ENCODE measurements at places on chromosomes 12 and 14.

DNA sequence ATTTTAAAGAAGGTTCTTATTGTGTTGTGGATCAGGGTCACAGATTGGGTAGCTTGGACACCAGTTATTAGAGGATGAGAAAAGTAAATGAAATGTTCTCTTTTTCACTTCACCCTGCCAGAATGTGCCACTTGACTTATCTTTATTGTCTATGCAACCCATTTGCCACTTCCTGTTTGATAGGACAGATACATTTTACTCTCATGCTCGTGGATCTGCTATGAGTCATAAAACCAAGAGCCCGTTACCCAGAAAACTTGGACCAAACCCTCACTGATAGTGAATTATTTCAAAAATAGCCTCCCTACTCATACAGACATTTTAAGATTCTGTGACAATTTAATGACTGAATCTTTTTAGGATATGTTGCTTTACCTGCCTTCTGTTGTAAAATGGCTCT is 1.8 kb downstream of the ISCA2 start:
- DNase-seq = no peak

DNA sequence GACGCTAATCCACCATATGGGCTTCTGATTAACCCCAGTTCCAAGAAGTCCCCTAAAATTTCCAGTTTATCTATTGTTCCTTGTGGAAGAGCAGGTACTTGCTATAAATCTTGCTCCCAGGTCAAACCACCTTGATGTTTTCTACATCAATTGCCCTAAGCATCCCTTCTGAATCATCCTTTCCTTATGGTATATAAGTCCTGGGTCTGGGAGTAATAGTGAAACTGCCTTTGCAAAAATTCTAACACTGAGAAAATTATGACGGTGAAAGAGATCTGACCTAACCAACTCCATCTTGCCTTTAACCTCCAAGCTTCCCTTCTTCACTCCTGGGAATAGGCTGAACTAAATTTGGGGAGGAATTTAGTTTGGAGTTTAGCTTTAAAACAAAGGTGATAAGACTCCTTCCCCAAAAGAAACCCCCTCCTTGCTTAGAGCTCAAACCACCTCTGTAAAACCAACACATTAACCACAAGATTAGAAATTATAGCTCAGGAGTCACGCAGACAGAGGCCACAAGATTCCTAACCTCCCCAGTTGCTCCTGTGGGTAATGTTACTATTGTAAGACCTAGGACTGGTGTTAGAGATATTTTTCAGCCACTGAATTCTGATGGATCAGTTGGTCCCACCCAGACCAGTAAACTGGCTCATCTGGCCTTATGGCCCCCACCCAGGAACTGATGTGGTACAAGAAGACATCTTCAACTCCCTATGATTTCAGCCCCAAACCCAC is 33.8 kb upstream of the DTX1 start:
- DNase-seq = no peak

DNA sequence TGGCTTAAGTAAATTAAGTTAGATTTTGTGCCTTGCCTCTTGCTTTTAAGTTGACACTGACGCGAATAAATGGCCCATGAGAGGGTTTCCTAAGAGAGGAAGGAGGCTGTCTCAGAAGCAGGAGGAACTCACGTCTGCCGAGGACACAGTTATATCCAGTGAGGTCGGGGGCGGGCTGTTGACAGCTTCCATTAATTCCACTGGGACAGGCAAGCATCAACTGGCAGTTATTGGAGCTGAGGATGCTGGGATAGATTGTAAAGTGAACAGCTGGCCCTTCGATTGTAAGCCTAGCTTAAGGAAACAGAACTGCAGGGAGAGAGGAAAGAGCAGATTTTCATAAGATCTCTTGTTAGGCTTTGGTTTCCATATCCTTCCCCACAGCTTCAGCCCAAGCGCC is 399.2 kb downstream of the IPO8 start:
- no peak for DNase-seq

DNA sequence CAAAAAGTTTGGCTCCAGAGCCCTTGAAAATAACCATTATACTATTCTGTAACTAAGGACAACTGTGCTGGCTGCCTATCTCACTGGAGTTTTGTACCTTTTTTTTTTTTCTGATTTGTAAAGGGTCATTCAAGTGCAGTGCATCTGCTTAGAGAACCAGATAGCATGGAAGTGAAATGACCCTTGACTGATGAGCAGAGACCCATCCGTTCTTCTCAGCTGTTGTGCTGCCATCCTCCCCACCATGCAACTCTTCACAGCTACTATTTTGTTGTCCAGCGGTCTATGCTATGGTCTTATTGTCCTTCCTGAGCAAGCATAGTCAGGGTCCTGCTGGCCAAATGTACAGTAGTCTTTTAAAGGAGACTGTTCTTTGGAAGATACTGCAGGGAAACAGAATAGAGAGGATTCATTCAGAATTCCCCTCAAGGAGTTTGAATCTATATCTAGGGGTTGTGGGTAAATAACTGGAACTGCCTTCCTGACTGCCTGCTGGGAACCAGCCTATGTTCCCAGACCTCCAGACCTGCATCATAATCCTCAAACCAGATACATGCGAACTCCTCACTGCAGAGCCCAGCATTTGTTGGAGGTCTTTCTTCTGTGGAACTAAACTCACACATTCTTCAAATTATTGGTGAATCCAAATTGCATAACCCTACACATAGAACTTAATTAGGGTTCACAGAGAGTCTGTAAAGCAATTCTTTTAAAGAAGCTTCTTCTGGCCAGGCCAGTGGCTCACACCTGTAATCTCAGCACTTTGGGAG is 41.1 kb downstream of the GPR19 start:
- no peak for DNase-seq

- DNase-seq = no peak
Observed at GRCh38 chr14:56268673-56269072, 150.5 kb downstream of the PELI2 start.

- no peak for DNase-seq
Observed at GRCh38 chr14:34460841-34461240, 1.2 kb downstream of the SPTSSA start.

DNA sequence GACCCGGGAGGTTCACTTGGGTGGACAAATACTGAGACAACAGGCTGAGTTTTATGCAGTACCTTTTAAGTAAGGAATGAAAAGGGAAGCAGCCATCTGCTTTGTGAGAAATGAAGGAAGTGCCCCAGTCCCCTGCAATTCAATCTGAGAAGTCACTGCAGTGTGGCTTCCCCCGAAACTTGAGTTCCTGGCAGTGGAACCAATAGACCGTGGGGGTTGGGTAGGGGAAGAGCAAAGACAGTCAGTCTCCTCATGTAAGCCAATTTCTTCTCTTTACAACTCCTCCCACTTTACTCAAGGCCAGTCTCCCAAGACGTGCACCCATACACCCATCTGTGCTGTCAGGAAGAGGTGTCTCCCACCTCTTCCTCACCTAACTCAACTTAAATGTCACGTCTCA is 206.5 kb downstream of the BCAT1 start:
- DNase-seq = peak; percentile 69

GRCh38 chr12:110135806-110136205 is 11.6 kb downstream of the IFT81 start:
- DNase-seq = no peak

DNA sequence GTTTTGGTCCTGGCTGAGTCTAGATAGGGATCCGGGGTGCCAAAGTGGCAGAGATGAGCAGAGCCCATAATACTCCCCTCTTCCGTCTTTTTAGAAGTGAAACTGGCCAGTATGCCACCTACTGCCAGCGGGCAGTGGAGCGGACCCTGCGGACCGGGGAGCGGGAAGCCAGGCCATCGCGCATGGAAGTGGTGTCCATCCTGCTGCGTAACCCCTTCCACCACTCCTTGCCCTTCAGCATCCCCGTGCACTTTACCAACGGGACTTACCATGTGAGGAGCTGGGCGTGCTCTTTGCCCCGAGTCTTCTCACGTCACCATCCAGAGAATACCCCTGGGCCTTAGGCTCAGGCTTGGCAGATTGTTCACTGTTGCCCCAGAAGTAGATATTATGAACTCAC is 21.0 kb downstream of the PIGH start:
- no peak for DNase-seq

GRCh38 chr12:59780605-59781135 is 184.8 kb downstream of the SLC16A7 start:
- DNase-seq = peak; percentile 8

DNA sequence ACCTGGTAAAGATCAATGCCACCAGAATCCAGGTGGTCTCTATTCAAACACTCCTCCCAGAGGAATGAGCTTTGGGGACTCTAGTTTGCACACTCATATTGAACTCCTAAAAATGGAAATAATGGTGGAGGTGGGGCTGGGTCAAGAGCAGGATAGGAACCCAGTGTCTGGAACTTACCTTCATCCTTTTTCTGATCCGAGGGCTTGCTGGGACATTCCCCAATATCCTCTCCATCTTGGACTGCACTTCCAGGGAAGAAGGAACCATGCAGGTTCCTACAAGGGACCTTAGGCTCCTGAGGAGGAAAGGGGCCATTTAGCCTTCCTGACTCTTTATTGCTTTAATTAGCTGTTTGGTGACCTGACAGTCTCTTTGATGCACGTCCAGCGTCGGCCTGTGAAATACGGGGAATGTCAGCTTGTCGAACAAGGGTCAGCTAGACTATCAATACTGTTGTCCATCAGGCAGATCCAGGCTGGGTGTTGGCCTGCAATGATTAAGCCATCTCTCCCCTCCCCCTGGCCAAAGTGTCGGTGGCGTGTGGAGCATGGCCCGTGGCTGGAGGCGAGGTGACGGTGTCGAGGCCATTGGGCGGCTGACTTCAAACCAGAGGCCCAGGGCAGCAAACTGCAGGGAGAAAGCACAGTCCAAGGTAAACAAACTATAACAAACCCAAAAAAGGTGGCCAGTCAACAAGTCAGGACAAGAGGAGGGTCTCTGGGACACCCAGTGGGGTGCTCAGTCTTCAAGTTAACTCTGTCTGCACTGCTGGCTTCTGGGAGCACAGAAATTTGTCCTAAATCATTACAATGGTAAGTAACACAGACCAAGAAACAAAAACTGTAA is 405.2 kb upstream of the TBX3 start:
- DNase-seq = no peak

GRCh38 chr12:52081263-52081733 is 1.8 kb downstream of the SMIM41 start:
- DNase-seq = peak; percentile 71

GRCh38 chr12:49891476-49891875 is 12.2 kb downstream of the FAIM2 start:
- no peak for DNase-seq

DNA sequence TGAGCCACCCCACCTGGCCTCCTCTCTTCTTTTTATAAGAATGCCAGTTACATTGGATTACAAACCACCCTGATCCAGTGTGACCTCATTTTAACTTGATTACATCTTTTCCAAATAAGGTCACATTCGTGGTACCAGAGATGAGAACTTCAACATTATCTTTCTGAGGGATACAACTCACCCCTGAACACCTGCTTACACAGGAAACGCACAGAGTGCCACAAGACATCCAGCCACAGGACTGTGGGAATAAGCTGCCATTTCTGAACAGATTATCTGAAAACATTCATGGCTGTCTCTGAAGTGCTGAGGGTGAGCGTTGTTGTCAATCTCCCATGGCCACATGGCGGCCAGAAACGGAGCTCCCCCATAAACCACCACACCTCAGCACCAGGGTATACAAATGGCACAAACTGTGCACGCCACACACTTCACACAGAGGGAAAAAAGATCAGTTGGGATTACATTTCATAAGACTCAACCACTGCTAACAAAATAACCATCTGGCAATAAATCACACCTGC is 23.7 kb downstream of the FOXN3 start:
- no peak for DNase-seq

DNA sequence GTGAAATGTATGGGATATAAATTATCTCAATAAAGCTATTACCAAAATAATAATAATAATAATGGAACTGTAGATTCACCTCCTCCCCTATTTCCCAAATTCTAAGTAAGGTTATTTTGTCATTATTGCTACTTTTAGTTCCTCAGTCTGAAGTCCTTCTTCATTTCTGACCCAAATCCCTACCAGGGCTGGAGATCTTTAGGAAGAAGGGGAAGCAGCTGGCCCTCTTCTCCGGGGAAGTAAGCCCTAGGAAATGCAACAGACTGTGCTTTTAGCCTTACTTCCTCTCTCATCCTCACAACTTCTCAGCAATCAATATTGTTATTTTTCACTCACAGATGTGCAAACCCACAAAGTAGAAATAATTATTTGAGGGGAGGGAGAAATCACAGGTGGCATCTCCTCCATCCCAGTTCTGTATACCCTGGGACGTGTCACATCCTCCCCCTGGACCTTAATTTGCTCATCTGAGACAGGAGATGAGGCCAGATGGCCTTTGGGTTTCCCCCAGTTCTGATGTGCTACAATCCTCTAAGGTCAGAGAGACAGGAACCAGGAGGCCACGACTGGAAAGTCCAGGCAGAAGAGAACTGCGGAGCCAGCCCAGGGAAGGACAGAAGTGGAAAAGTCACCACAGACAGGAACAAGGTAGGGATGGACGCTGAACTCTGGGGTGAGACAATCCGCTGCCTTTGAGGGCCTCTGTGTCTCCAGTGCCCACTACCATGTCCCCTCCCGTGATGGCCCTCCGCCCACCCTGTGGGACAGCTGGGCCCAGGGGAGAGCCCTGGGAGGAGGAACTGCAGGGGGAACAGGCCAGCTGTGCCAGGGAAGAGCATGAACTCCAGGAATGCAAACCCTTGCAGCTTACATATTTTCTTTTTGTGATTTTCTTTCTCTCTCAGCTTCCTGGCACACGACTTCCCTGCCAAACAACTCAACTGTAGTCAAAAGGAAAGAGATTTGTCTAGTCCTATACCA is 10.6 kb upstream of the TNFRSF1A start:
- DNase-seq = no peak

DNA sequence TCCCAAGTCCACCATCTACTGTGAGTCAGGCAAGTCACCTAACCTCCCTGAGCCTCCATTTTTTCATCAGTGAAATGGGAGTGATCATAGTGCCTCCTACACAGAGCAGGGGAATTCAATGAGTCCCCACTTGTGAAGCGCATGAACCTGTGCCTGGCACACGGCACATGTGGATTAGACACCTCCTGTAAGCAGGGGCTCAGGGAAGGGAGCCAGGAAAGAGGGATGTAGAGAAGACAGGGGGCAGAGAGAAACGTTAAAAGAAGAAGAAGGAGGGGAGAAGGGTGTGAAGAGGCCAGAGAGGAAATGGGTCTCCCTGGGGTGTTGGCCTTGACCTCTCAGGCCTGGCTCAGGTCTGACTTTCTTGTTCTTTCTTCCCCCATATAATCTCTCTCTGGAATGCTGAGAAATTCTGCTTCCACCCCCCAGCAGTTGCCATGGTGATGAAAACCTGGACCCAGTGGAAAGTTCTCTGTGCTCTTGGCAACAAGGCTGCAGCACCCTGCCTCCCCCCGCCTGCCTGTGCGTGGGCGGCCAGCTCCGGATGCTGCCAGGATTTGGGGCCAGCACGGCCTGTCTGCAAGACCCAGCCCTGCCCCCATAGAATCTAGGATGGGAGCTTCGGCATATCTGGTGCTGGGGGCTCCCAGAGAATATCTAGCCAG is 94.5 kb downstream of the CALM1 start:
- DNase-seq = no peak

- DNase-seq = no peak
Observed at GRCh38 chr12:66589095-66589494, 89.8 kb downstream of the GRIP1 start.

Measured in hematopoietic multipotent progenitor cell (in vitro differentiated cells).